ENCODE measurements at places on chromosomes 2 and 18.
A peak's percentile ranks its signal among the peaks of the same experiment; 100 is the strongest.

DNA sequence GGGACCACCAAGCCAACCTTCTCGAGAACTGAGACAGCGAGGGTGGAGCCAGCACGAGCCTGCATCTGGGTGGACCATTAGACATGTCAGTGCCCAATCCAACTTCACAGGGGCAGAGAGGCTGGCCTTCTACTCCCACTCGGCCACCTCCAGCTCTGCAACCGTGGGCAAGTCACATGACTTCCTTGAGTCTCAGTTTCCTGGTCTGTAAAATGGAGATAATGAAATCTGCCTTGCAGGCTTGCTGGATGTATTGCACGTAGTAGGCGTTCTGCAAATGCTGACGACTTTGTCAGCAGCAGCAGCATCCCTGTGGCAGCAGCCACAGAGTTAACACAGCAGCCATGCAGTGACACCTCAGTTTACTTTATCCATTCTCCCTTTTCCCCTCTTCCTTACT is 208.9 kb downstream of the GLI2 start:
- DNase-seq, result no peak

GRCh38 chr18:22169889-22170420 is 566 bp downstream of the GATA6 start:
- DNase-seq, result no peak

DNA sequence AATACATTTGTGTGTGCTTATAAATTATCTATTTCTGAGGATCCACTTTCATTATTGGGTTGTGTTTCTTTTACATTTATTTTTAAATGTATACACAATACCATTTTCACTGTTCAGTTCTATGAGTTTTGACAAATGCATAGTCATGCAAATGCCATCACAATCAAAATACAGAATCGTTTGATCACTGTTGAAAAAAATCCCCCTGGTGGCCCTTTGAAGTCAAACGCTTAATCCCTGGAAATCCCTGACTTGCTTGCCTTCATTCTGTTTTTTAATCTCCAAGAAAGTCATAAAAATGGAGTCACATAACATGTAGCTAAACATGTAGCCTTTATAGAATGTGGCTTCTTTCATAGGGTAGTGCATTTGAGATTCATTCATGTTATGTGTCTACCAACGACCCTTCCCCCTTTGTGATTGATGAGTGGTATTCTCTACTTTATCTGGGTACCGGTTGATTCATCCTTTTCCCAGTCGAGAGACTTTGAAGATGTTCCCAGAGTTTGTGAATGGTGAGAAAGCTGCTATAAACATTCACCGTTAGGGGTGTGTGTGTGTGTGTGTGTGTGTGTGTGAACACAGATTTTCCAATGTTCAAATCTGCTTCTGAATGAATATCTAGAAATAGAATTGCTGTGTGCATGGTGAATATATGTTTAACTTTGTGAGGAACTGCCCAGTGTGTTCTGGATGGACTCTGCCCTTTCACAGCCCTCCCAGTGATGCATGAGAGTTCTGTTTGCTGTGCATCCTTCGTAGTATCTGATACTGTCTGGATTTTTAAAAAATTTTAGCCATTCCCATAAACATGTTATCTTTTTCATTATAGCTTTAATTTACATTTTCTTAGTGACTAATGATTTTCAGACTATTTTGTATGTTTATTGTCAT is 173.6 kb downstream of the GALR1 start:
- no peak for DNase-seq

- no peak for DNase-seq
Measured at GRCh38 chr2:3712424-3712823, 9.0 kb downstream of the DCDC2C start.

- no peak for DNase-seq
Measured at GRCh38 chr18:11808001-11808855, 43.0 kb upstream of the CHMP1B start.

DNA sequence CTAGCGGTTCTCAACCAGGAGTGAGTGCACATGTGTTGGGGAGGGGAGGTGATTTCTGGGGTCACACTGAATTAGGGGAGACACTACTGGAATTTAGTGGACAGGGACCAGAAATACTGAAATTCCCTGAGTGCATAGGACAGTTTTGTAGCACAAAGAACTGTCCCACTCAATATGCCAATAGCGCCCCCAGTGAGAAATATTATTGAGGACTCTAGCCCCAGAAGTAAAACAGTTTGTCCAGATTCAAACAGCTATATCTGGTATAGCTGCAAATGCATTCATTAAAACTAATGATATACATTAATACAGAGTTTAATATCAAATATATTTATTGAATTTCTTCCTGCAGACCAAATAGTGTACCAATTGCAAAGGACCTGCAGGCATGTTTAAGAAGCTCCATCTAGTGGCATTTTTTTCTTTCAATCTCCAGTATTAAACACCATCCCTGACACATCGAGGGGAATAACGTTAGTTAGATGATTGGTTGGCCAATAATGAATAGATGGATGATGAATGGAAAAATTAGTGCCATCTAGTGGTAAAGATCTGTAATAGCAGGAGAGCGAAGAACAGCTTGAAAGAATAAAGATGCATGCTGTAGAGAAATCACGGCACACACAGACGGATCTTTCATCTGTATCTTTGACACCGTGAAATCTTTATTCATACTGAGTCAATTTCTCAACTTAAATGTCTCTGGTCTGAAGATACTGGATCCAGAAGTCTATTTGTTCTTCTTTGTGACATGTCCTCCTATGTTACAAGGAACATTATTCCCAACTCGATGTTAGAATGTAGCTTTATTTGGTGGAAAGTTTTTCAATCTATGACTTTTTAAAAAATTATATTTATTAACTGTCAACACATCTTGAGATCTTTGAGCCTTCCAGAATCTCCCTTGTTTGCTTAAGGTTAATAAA is 62.5 kb downstream of the DHRS9 start:
- peak; percentile 51 for DNase-seq

DNA sequence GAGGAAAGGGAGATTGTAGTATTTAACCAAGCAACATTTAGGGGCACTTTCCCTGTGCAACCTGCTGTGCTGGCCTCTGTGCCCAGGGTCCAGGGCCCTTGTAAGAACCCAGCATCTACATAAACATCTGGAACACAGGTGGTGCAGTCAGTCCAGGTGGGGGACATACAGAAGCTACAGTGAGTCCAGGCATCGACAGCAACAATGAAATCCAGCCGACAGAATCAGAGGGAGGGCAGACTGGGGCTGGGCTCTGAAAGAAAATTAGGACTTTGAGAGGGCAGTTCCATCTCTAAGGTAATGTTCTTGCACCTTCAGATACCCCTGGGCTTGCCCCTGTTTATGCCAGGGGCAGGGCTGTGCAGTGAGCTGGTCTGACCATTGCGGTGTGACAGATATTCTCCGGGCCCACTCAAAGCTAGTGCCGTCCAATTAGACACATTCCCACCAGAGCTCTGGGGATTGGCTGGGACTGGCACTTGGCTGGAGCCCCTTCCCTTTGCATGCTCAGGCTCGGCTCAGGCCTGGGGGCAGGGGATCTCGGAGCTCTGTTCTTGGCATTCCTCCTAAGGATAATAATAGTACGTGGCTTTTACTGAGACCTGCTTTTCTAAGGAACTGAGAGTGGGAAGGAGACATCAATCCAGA is 5.4 kb downstream of the LBH start:
- DNase-seq, result no peak

- peak; percentile 28 for DNase-seq
Measured at GRCh38 chr2:66439812-66440542, 5.1 kb downstream of the MEIS1 start.

DNA sequence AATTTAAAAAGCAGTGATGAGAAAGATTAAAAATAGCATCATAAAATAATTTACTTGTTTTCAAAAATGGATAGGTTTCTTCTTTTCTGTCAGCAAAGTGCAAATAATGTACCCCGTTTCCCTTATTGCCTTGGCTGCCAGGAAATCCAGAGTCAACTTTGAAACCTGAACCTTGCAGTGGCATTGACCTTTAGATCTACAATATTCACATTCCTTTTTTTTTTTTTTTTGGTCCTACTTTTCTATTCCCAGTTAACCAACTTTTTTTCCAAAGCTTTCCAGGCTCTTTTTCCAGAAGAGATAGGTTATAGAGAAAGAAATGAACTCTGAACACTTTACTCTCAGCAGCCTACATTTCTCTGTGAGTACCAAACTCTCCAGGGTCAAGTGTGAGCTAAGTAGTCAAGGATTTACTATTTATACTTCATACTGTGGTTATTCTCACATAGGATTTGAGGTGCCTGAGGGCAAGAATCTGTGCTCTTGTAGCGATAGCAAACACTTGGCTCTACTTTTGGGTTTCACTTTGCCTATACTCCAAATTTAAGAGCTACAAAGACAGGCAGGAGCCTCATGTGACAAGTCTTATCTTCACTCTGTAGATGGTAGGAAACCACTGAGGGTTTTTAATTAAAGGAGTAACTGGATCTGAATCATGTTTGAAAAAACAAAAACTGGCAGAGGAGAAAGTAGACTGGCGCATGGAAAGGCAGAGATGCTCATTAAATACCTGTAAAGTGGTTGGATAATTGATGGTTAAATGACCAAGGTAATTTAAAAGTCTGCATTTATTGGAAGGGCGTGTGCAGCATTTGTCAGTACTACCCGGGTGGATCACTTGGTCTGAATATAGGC is 63.2 kb upstream of the TMEM17 start:
- DNase-seq, result no peak

Data from HAP-1 (cell line).